NCI-H524 (cell line): ENCODE measurements at places on chromosomes 3 and 15.

GRCh38 chr15:92907896-92908712 lies 8.0 kb downstream of the CHD2 start:
- DNase-seq: no peak

DNA sequence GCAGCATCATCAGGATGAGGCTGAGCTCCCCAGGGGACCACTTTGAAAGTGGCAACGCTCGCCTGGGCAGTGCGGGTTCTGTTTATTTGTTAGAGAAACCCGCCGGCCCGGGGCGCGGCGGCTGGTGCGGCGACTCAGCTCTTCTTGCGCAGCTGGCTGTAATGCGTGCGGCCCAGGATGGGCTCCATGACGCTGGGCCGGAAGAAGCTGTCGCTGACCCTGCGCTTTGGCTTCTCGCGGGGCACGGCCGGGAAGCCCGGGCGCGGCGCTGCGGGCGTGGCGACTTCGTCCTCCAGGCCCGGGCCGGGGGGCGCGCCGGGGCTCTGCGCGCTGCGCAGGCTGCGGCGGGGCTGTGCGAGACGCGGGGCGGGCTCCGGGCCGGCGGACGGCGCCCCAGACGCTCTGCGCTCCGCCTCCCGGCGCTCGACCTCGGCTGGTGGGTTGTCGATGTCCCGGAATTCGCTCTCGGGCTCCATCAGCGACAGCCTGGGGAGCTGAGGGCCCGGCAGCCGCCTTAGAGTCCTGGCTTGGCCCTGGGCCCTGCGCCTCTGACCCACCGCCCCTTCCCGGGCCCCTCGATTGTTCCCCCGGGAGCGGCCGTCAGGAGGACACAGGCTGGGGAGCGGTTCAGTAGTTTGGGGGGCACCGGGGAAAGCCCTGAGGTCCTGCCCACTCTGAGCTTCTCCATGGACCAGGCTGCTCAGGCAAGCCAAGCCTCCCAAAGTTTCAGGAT lies 10.3 kb upstream of the KIF7 start:
- no peak for DNase-seq

- no peak for DNase-seq
Observed at GRCh38 chr3:137010137-137010536, 52.4 kb downstream of the IL20RB start.

DNA sequence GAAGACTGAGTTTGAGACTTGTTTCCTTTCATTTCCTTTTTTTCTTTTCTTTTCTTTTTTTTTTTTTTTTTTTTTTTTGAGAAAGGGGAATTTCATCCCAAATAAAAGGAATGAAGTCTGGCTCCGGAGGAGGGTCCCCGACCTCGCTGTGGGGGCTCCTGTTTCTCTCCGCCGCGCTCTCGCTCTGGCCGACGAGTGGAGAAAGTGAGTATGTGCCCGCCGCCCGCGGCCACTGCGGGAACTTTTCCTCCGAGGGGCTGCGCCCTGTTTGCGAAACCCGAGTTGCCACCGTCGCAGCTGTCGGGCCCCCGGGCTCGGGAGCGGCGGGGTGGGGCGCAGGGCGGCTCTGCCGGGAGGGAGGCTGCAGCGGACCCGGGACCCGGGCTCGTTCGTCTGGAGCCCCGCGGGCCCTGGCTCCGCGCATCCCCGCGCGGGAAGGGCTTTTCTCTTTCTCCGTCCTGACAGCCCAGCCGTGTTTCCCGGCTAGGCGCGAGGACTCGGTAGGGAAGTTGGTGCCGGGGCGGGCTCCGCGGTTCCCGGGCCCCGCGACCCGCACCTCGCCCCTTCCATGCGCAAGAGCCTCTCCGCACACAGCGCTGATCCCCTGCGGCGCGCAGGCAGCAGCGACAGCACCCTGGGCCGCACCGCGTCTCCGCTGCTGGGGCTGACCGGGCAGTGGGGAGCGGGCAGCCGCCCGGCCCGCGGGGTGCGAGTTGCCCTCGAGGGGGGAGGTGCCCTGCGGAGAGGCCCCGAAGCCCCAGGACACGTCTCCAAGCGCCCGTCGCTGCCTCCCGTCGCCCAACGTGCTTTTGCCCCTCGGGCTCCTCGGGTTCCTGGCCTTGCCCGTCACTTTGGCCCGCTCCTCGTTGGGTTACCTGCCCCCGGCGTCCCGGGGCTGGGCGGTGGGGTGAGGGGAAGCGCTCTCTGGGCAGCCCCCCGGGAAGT lies 1.4 kb downstream of the IGF1R start:
- peak; percentile 48 for DNase-seq

DNA sequence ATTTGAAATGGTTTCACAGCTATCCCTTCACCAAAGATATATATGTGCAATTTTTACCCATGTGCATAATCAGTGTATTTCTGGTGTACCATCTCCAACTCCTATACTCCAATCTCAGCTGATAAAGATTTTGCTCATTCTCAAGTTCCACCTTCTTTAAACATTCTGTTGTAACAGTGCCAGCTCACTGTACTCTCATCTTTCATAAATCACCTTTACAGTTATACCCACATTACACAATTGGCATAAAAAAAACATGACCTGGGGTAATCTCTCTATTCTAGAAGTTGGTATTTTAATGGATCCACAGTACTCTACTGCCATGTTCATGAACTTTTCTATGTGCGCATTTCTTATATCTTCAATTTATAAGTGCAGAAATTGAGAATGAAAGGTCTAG lies 339.9 kb upstream of the DPH6 start:
- no peak for DNase-seq

DNA sequence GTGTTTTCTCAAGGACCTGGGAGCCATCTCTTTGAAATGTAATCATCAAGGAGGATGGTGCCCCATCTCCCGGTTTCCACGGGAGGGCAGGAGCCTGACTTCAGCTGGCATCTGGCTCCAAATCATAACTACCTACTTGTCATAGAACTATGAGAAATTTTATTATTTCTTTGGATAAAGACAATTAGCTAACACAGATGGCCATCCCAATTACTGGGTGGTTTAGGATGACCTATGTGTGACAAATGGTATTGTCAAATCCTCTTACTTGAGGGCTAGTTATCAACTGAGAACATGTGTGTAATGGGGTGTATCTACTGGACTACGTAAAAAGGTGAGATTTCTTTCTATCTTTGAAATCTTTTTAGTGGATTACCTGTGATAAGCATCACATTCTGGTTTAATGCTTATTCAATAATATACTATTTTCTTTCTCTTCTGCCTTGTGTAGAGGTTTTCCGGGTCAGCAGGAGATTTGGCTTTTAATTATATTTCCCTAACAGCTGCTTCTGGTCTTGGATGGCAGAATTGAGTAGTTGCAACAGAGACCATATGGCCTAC lies 15.3 kb upstream of the PARP14 start:
- peak; percentile 99 for DNase-seq

DNA sequence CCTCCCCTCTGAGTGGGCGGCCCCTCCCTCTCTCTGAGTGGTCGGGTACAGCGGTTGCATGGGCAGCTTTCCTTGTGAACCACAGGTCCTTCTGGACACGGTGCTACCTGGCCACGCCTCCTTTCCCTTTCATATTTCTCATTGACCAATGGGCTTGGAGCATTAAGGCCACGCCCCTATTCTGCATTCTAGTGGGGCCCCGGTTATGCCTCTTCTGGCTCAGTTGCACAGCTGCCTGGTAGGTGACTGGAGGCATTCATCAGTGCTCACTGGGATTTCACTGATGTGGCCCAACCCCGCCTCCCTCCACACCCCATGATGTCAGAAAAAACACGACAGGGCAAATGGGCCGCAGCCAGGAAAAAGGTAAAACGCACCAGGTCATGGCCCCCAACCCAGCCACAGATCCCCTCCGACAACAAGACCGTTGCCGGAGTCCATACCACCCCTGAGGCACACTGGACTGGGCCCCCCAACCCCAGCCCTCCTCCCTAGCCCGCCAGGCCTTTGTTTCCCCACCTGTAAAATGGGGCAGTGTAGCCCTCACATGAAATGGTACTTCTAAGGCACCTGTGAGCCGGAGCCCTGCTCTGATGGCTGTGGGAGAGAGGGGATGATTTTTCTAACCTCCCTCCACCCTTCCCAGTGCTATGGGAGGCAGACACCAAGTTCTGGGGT lies 26.3 kb downstream of the NGRN start:
- DNase-seq: peak; percentile 61
